ENCODE measurements at places on chromosomes 16 and 17. TPM values are rescaled to one million over a fixed set of nuclear protein-coding genes. Genes with fewer than 3 reads are reported as not detected.

Gene FLYWCH2
- 31.6 TPM for total RNA-seq

- DNase-seq: no peak
- no peak overlapping the region for H3K27ac ChIP-seq
- H3K36me3 ChIP-seq: no peaks in the 10 kb centered on the region
- H3K4me1 ChIP-seq: peaks cover 3% of the 10 kb centered on the region
- no peaks in the 10 kb centered on the region for H3K27me3 ChIP-seq
Measured at GRCh38 chr16:68798398-68798797, 44.9 kb upstream of the TANGO6 start.

Gene FBXW10B
- 4.3 TPM for total RNA-seq

DNA sequence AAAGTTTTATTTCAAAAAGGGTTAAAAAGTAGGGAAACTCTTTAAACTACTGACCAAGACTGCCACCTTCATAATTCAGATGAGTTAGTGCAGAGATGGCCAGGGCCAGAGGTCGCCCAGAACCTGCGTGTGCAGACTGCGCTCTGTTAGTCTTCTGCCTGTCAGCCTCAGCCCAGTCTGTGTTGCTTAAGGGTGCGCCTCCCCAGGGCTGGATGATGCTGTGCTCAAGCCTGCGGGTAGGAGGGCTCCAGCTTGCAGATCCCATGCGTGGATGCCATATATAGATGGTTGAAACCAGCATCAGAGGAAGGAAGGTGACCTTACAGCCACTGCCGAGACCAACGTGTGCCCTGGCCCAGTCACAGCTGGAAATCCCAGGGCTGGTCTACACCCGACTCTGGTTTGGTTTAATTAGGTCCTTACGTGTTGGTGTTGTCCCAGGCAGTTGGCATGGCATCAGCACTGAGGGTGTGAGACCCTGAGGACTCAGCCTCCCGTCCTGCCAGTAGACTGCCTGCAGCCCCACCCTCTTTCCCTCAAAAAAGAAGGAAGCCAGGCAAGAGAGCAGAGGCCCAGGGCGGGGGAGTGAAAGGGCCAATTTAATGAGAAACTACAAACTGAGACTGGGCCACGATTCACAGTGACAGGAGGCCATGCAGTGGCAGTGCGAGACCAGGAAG, 27.7 kb downstream of the CDIP1 start:
- no peaks in the 10 kb centered on the region for H3K27me3 ChIP-seq
- no peak for DNase-seq
- H3K4me3 ChIP-seq: no peak overlapping the region
- H3K27ac ChIP-seq: no peak overlapping the region
- peaks cover 29% of the 10 kb centered on the region for H3K4me1 ChIP-seq

GRCh38 chr17:37813751-37814150, 68.9 kb upstream of the HNF1B start:
- H3K4me1 ChIP-seq: peaks cover 14% of the 10 kb centered on the region
- no peak overlapping the region for H3K4me3 ChIP-seq
- DNase-seq: no peak
- no peaks in the 10 kb centered on the region for H3K27me3 ChIP-seq
- no peak overlapping the region for H3K27ac ChIP-seq
- H3K36me3 ChIP-seq: no peaks in the 10 kb centered on the region
